ENCODE measurements at places on chromosomes 16 and 17.

GRCh38 chr17:60941028-60941427 lies 263.4 kb downstream of the BCAS3 start:
- peak; percentile 76 for DNase-seq

DNA sequence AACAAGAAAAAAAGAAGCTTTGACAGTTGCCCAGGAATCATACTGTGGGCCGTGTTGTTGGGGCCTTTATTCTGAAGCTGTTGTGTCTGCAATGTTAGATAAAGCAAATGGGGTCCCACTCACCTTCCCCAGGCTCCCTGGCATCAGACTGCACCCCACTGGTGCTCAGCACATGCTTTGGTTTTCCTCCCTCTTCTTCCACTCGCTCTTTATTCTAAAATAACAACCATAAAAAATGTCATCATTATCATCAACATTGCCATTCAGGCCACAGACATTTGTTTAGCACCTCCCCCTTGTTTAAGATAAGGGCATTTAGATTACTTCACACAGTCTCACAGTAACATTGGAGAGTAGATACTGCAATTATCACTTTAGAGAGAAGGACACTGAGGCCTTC lies 8.2 kb downstream of the MYLK3 start:
- no peak for DNase-seq

GRCh38 chr16:8533509-8533908 lies 56.8 kb downstream of the TMEM114 start:
- DNase-seq = no peak

GRCh38 chr16:9521749-9522370 lies 430.4 kb downstream of the HAPSTR1 start:
- DNase-seq = no peak

GRCh38 chr17:75610103-75610984 lies 22.7 kb downstream of the MYO15B start:
- DNase-seq = no peak

DNA sequence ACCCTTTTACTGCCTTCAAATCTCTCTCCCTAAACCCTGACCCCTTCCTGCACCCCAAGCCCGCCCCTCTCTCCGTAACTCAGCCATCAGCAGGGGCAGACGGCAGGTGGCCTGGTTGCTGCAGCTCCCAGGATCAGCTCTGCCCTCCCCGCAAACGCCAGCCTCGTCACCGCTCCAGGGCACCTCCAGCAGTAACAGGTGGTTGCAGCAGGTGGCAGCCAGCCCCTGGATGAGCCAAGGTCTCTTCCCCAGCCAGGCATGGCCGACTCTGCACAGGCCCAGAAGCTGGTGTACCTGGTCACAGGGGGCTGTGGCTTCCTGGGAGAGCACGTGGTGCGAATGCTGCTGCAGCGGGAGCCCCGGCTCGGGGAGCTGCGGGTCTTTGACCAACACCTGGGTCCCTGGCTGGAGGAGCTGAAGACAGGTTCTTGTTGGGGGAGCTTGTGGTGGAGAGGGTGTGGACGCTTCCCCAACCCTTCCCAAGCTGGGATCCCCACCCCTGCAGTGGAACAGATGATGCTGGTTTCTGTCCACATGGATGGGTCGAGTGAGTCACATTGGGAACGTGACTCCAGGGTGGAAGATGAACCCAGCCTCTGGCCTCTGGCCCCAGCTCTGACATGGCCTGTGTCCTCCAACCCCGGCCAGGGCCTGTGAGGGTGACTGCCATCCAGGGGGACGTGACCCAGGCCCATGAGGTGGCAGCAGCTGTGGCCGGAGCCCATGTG lies 558 bp downstream of the HSD3B7 start:
- no peak for DNase-seq

- DNase-seq = no peak
Measured at GRCh38 chr17:66488864-66489263, 186.5 kb downstream of the PRKCA start.
